IPS DF 19.7 (cell line): ENCODE measurements at places on chromosomes 13 and 19.

- DNase-seq, result no peak
These were observed 88.7 kb upstream of the PCDH9 start for GRCh38 chr13:67318860-67319259.

- DNase-seq, result no peak
These were observed 177.5 kb downstream of the ABCC4 start for GRCh38 chr13:95123726-95124125.

GRCh38 chr13:48446464-48446863 is 33.6 kb upstream of the LPAR6 start:
- no peak for DNase-seq

GRCh38 chr19:49434907-49435583 is 6.3 kb downstream of the SLC17A7 start:
- no peak for DNase-seq

GRCh38 chr13:106445996-106446395 is 89.5 kb downstream of the EFNB2 start:
- DNase-seq, result no peak

GRCh38 chr19:7648265-7649014 is 11.5 kb downstream of the STXBP2 start:
- DNase-seq, result no peak

- peak; percentile 82 for DNase-seq
These were observed 5.3 kb downstream of the DENND1C start for GRCh38 chr19:6476155-6476895.
